IMR-90 (cell line): ENCODE measurements at places on chromosomes 3 and 15. TPM values are rescaled to one million over a fixed set of nuclear protein-coding genes. Genes with fewer than 3 reads are reported as not detected.

DNA sequence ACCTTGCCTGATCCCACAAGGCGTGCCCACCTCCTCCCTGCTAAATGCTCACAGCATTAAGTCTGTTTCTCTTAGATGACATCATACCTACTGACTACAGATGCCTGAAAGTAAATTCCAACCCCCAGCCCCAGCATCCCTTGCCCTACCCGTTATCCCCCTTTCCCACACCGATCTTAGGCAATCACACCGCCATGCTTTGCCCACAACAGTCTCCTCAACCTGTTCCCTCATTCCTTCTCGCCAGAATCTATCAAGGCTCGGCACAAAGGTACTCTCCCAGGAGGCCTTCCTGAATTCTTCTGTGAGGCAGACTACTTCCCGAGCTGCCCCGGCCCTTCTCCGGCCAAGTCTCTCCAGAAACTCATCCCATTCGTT, 789 bp upstream of the SEC61A1 start:
- H3K4me3 ChIP-seq: peak overlapping the region; percentile 94
- peaks cover 12% of the 10 kb centered on the region for H3K36me3 ChIP-seq
- peaks cover 7% of the 10 kb centered on the region for H3K4me1 ChIP-seq
- peak overlapping the region; percentile 78 for H3K27ac ChIP-seq
- H3K27me3 ChIP-seq: peaks cover 7% of the 10 kb centered on the region

GRCh38 chr3:129599607-129600006, 6.9 kb downstream of the PLXND1 start:
- no peaks in the 10 kb centered on the region for H3K27me3 ChIP-seq
- peaks cover 57% of the 10 kb centered on the region for H3K4me1 ChIP-seq
- H3K4me3 ChIP-seq: no peak overlapping the region
- H3K36me3 ChIP-seq: no peaks in the 10 kb centered on the region
- peak; percentile 82 for DNase-seq

- no peak for DNase-seq
- no peaks in the 10 kb centered on the region for H3K27me3 ChIP-seq
- H3K4me3 ChIP-seq: no peak overlapping the region
- no peaks in the 10 kb centered on the region for H3K4me1 ChIP-seq
- no peaks in the 10 kb centered on the region for H3K36me3 ChIP-seq
Measured at GRCh38 chr3:141642215-141642614, 95.9 kb upstream of the RNF7 start.

CAMK2N2 gene
- 0.29 and 0.34 TPM in 2 replicates for polyA plus RNA-seq

GRCh38 chr3:84109911-84110310, 848.9 kb upstream of the CADM2 start:
- no peak overlapping the region for H3K4me3 ChIP-seq
- H3K27me3 ChIP-seq: no peaks in the 10 kb centered on the region
- H3K36me3 ChIP-seq: no peaks in the 10 kb centered on the region
- H3K4me1 ChIP-seq: no peaks in the 10 kb centered on the region
- no peak overlapping the region for H3K27ac ChIP-seq
- no peak for DNase-seq

DNA sequence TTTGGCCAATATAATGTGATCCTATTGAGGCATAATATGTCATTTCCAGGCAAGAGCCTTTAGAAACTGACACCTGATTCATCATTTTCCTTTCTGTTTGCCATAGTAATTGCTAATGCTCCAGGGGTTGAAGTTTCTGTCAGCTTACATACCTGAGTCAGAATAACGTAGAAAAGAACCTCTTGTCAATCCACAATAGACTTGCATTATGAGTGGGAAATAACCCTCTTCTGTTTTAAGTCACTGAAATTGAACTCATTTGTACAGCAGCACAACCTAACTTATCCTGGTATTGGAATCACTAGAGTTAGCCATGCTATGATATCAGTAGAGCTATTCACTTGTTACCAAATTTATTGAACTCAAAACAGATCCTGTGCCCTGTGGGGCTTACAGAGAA, 101.7 kb upstream of the TP63 start:
- H3K4me1 ChIP-seq: no peaks in the 10 kb centered on the region
- DNase-seq: no peak
- no peak overlapping the region for H3K4me3 ChIP-seq
- H3K27ac ChIP-seq: no peak overlapping the region
- no peaks in the 10 kb centered on the region for H3K36me3 ChIP-seq

- H3K4me3 ChIP-seq: no peak overlapping the region
- no peaks in the 10 kb centered on the region; the same call in none of the 2 replicates for H3K27me3 ChIP-seq
- no peak overlapping the region for H3K27ac ChIP-seq
- H3K4me1 ChIP-seq: peaks cover 4% of the 10 kb centered on the region
Measured at GRCh38 chr3:67048715-67049074, 50.6 kb downstream of the KBTBD8 start.

SLC30A4 gene
- polyA plus RNA-seq: 2.0 and 2.1 TPM in 2 replicates

PLSCR4 gene
- 3.9 and 4.4 TPM in 2 replicates for polyA plus RNA-seq

DZIP3 gene
- 5.9 and 7.0 TPM in 2 replicates for polyA plus RNA-seq

DNA sequence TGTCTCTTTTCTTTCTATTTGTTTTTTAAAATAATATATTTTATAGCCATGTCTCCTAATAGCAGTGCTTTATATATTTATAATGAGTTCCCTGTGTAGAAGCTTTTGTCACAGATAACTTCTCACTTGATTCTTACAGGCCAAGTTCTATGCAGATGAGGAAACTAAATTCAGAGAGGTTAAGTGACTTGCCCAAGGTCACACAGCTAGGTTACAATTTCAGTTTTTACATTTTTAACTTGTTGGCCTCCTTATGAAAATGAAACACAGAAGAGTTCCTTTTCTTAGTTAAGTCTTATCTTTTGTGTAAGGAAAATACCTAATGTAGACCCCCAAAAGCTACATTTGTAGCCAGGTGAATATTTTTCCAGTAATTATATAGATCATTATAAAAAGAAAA, 83.3 kb upstream of the SOX2 start:
- no peaks in the 10 kb centered on the region for H3K4me1 ChIP-seq

DCBLD2 gene
- 119 and 121 TPM in 2 replicates for polyA plus RNA-seq
